ENCODE measurements at places on chromosomes 16 and 17.

DNA sequence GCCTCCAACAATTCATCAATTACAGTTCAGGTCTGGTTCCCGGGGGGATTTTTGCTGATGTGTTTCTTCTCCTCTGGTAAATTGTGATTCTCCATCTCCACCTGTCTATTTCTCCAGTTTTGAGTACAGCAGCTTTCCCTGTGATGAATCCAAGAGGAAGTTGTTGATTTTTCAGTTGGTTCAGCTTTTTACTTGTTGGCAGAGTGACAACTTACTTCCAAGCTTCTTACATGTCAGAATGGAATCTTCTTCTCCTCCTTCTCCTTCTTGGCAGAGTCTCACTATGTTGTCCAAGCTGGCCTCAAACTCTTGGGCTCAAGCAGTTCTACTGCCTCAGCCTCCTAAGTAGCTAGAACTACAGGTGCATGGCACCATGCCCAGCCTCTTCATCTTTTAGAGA lies 33.4 kb upstream of the TMEM92 start:
- no peak for DNase-seq

GRCh38 chr16:86533767-86534351 lies 21.2 kb downstream of the MTHFSD start:
- DNase-seq, result no peak

- DNase-seq, result no peak
These were observed 122.6 kb downstream of the AXIN2 start for GRCh38 chr17:65438708-65439294.

DNA sequence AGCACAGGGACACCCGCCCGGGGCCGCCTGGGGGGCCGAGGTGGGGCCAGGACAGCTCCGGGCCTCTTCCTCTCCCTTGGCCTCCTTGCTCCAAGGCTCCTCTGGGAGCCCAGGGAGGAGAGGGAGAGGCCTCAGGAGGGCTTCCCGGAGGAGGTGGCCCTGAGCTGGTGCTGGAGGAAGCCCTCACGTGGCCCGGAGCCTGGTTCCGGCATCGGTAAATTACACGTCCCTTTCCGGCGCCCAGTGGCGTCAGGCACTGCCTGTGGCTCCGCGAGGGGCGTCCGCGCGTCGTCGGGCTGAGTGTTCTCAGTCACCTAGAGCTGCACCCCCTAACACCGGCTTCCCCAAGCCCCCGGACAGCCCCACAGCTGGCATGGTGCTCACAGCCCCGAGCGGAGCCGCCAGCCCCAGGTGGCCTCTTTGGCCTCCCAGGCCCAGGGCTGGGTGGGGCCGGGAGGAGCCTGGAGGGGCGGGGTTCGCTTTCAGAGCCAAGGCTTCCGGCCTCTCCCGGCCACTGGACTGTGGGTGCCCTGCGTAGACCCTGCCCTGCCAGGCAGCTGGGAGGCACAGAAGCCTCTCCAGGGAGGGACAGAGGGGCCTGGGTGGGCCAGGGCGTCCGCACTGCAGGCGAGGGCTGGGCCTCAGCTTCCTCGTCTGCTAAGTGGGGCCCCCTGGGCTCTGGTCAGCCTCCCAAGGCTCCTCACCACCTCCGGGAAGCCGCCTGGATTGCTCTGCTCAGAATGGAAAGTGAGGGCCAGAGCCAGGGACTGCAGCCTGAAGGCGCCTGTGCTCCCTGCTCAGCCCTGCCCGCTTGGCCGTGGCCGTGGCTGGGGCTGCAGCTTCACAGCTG lies 27.9 kb upstream of the SSTR5 start:
- no peak for DNase-seq

DNA sequence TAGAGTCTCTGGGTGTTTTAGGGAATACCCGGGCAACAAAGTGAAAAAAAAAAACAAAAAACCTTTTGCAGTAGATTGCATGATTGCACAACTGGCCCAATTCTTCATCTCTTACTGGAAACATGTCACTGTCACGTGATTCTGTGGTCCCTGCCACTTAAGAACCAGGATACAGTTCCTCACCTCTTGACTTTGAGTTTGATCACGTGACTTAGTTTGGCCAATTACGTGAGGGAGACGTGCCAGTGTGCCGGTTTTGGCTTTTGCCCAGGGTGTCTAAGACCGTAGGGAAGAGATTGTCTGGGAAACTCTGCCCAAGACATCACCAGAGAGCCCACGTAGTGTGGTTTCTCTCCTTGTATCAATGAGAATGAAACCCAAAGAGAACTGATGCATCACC lies 88.7 kb downstream of the GRIN2A start:
- DNase-seq, result no peak

- no peak for DNase-seq
These were observed 57.8 kb upstream of the IL34 start for GRCh38 chr16:70588565-70588964.

DNA sequence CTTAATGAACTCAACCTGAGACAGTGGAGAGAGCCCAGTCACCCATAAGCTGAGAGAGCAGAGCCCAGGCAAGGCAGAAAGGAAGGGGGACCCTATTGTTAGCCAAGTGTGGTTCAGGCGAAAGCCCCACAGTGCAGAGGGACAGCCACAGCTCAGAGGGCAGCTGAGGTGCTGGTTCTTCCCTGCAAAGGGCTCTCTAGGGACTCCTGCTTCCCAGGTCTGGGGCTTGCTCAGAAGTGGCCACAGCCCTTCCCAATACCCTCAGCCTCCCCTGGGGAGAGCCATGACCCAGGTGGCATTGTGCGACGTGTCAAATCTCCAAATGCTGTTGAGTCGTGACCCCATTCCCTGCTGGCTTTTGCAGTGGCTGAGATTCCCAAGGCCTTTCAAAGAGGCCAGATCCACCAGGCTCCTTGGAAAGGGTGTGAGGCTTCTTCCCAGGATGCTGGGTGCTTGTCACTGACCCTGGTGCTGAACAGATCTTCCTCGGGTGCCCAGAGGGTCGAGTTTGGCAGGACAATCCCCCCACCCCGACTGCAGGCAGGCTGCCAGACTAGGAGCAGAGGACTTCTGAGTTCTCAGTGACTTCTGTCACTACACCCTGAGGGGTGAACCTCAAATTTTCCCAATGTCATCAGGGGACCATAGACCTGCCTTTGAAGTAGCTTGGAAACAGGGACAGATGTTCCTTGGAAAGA lies 2.5 kb upstream of the CCL17 start:
- DNase-seq, result no peak

DNA sequence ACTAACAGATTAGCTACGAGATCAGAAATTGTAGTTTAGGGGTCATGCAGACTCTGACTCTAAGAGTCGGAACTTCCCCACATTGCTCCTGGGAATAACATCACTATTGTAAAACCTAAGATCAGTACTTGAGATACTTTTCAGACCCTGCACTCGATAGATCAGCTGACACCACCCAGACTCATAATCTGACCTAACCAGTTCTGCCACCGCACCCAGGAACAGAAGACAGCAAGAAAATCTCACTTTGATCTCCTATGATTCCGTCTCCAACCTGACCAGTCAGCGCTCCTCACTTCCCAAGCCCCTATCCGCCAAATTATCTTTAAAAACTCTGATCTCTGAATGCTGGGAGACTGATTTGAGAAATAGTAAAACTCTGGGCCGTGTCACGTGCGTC lies 27.2 kb upstream of the ASGR2 start:
- no peak for DNase-seq

DNA sequence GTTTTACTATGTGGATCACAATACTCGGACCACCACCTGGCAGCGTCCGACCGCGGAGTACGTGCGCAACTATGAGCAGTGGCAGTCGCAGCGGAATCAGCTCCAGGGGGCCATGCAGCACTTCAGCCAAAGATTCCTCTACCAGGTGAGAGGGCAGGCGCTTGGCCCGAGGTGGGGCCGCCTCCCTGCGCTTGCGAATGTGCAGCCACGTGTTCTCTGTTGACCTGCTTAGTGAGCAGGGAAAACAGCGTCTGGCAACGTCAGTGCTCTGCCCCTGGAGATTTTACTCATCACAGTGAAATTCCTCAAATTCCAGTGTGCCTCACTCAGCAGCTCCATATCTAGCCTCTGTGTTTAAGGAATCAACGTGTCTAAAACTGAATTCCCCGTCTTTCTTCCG lies 33.4 kb upstream of the CLEC18A start:
- no peak for DNase-seq

DNA sequence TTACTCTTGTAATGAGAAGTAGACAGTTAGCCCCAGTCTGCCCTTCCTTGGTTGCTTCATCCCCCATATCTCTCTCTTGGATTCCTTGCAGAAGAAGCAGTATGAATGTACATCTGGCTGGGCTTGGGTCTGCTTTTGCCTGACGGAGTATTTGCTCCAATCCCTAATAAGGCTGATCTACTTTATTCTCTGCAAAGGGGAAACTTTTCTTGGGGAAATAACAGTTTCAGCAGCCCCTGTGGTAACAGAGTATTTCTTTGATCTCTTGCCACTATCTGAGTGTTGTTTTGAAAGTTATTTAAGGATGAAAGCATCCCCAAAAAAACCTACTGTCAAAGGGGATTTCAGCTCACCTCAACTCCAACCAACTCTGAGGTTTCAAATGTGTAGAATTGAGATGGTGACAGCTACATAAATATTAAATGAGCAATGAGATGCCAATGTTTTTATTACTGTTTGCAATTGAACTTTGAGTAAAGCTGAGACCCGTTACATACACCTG lies 168.9 kb upstream of the NOG start:
- no peak for DNase-seq

GRCh38 chr16:68370581-68371275 lies 59.9 kb downstream of the PRMT7 start:
- no peak for DNase-seq

- no peak for DNase-seq
These were observed 5.5 kb downstream of the FLOT2 start for GRCh38 chr17:28892024-28892423.

DNA sequence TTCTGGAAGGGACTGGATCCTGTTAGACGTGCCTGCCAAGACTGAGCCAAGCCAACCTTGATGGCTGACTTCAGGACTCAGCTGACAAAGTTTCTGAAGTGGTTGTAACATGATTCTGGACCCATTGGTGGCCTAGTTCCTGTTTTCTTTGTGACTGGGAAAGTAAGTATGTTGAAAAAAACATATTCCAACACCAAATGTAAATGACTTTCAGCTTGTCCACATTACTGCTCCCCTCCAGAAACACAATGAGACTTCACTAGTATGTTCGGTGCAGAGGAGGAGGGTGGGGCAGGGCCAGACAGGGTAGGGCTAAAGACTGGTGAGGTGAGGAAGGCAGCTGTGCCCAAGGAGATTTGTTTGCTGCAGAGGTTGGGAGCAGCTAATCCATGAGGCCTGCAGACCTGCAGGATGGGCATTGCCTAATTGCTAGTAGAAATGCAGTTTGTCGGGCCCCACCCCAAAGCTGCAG lies 26.4 kb downstream of the NMT1 start:
- DNase-seq, result no peak

GRCh38 chr17:38898291-38898679 lies 27.1 kb upstream of the LASP1NB start:
- DNase-seq, result no peak

- no peak for DNase-seq
These were observed 28.9 kb upstream of the GSE1 start for GRCh38 chr16:85584267-85584666.

GRCh38 chr16:600781-601180 lies 10.9 kb downstream of the RAB40C start:
- DNase-seq, result no peak

DNA sequence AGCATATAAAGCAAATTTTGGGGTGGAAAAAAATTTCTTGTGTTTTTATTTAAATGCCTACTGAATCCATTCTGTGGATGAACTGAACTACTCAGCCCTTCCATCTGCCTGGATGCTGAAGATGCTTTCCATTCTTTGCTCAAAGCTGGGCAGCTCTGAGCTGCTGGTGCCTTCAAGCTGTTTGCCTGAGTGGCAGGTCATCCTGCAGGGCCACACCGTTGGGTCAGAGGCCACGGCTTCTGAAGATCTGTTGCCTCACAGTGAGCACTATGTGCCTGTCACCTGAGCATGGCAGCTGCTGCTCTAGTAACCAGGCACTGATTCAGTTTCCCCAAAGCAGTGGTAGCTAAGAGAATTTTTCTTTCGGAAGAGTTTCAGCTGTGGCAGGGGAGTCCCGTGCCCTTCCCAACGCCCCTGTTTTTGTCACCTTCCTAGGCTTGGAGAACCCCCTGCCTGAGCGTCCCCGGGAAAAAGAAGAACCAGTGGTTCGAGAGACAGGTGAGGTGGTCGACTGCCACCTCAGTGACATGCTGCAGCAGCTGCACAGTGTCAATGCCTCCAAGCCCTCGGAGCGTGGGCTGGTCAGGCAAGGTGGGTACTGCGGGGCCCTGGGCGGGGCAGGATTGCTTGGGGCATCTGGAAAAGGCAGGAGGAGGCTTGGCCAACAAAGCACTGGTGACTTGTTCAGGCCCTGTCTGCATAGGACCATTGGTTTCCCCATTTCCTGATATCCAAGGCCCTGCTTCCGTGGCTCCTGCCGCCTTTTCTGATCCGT lies 8.5 kb downstream of the PLK1 start:
- DNase-seq, result no peak

Data from T-helper 9 cell (primary cell).